ENCODE measurements at places on chromosomes 7 and 10. TPM values are rescaled to one million over a fixed set of nuclear protein-coding genes. Genes with fewer than 3 reads are reported as not detected.

NEUROD6 gene
- not detected for total RNA-seq

DEPP1 gene
- 9.5 TPM for total RNA-seq

SLC18A3 gene
- total RNA-seq: not detected

ERV3-1 gene
- total RNA-seq: 22.7 TPM

DNA sequence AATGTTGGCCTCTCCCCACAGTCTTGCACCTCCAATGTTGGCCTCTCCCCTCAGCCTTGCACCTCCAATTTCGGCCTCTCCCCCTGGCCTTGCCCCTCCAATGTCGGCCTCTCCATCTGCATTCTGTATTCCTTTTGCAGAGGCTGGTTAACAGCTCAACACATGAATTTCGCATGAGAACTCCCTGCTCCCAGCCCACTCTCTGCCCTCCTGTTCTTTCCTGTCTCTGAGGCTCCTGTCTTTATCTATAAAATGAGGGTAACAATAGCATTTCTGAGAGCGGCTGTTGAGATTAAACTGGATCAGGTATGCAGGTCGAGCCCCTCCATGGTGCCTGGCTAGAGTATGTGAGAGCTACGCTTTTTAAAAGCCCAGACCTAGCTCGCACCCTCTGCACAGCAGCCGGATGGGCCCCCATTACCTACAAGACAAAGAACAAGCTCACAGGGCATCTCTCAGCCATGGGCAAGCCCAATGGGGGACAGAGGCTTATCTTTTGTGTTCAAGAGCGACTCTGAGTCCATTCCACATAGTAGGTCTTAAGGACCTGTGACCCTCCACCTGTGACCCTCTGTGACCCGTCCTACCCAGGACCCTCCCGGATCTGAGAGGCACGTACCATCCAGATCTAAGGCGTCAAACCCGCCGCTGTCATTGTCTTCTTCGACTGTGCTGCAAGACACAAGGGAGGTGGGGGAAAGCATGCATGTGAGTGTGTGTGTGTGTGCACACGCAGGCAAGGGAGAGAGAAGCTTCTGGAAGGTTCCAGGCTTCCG lies 82.2 kb upstream of the GNA12 start:
- peak; percentile 64 for DNase-seq

Data from spleen (tissue), 13 donors.